ENCODE measurements at places on chromosomes 4 and X.
A peak's percentile ranks its signal among the peaks of the same experiment; 100 is the strongest.

DNA sequence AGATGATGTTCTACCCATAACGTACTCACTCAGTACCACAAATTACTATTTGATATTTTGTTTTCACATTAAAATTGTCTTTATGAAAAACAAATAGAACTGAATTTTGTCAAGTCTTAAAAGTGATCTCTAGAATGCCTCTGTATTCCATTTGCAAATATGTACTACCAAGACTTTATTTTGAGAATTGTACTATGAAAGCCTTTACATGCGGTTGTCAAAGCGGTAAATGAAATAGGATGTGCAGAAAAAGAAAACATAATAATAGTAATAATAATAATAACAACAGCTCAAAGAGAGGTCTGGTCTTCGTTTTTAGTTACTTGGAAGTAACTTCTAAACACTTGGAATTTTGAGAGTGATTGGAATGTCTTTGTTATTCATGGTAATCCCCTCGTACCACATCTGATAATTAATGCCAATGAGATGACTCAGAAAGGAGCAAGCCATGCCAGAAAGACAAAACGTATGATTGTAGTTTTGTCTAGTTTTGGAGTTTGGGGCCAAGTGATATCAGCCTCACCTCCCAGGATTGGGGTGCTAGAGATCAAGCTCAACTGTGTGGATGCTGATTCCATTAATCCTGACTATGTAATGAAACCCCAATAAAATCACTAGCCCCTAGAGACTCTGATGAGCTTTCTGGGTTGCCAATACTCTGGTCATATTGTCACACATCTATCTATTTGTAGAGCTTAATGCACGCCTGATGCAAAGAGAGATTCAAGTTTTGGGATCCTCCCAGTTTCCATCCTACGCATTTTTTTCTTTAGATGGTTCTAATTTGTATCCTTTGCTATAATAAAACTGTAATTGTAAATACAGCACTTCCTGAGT lies 20.2 kb upstream of the CTSO start:
- no peak for DNase-seq

DNA sequence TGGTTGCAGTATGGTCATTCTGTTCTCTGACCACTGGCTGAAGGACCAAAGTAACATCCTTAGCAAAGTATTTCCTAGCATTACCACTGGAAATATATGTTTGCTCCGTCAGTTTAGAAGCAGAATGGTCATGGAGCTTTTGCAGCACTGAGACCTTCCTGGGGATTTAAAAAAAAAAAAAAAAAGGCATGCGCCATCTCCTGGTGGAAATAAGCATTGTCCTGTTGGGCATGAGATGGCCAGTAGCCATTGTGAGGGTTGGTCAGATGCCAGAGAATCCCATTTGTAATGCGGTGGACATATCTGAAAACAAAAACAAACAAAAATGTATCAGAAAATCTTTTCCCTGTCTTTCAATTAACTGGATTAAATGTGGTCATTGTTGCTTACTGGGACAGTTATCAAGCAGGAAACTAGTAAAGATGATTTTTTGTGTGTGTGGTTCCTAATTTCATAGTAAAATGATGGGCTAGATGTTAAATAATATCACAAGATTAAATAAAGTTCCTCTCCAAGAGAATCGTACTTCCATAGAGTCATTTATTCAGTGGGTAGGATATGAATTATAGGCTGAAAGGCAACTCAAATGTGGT lies 139.6 kb downstream of the SOWAHB start:
- DNase-seq = peak; percentile 20

DNA sequence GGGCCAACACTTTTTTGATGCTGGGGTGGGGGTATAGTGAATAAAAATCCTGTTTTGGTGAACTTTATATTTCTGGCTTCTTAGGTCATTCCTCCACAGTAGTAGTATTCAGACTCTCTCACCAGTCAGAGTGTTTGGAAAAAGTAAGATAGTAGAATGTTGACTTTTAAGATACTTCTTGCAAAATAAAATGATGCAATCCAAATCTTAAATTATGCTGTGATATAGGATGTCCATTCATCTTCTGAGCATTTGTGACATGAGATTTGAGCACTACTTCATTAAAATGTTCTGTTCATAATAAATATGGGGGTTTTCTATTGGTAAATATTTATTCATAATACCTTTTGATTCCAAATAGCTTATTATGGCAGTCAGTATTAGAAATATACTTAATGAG lies 70.1 kb downstream of the BMP2K start:
- DNase-seq = no peak

DNA sequence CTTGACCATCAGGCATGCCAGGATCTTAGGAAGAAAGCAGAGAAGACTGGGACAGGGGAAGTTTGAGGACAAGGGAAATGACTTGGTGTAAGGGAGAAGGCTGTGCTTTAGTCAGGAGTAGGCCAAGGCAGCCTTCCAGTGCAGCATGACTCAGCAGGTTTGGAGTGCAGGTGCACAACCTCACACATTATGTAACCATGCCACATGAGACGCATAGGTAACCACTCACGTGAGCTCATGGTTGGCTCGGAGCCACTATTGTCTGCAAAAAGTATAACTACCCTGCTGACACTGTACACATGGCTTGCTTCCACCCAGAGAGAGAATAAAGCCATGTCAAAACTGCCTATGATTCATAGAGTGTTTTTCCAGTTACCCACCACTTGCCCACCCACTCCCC lies 715.9 kb downstream of the SMARCA1 start:
- no peak for DNase-seq

GRCh38 chrX:8345473-8345872 lies 119.2 kb upstream of the VCX3B start:
- DNase-seq = no peak

DNA sequence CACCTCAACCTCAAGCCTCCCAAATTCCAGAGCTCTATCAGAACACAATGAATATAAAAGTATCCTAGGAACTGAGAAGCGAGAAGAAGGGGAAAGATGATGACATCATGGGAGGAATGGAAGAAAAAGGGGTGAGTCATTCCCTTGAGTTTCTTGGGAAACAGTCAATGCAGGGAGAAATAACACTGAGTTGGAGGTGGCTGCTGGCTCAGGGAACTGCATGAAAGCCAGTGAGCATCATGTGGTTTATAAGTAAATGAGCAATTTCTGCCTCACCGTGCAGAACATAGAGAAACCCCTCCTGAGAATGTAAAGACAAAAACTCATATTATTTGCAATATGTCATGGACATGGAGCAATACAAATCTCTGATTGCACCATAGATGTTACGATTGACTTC lies 73.3 kb downstream of the SHOX start:
- no peak for DNase-seq

DNA sequence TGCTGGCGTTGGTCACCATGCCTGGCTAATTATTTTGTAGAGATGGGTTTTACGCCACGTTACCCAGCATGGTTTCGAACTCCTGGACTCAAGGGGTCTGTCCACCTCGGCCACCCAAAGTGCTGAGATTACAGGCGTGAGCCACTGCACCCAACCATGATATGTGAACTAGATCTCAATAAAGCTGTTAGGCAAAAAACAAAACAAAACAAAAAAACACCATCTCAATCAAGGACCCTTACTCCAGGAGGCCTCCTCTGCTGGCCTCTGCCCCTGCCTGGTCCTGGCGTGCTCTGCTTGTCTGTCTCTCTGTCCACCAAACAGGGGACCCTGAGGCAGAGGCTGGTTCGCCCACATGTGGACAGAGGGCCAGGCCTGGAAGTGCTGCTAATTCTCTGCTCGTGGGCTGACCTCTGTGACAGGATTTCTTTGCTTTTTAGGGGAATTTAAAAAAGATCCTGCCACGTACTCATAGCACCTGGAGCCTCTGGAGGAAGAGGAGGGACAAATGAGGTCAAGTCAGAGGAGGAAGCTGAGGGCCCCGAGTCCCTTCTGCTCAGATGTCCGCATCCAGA lies 32.7 kb upstream of the WFS1 start:
- no peak for DNase-seq

DNA sequence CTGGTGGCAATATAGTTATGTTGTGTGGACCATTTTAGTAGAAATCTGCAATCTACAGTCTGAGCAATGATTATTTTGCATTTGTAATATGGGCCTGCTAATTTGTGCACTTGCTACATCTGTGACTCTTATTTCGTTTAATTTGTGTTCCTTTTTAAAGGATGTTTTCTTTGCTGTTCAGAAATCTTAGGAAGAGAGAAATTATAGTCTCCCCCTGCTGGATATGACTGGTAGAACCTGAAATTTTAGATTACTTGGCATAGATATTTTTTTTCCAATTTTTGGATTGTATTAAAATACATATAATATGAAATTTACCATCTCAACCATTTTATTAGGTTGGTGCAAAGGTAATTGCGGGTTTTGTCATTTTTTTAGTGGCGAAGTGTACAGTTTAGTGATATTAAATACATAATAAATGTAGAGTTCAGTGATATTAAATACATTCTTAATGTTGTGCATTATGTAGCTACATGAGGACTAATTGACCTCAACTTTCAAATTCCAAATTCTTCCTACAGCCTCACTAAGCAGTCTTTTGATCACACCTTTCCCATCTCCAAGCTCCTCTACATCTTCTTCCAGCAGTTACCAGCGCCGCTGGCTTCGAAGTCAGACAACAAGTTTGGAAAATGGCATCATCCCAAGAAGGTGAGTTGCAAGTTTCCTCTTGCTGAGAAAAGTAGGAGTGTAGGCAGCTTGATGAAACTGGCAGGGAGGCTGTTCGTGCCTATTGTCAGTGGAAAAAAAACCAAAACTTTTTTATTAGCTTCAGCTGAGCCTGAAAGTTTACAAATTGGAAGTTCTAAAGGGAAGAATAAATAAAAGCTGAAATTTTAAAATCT lies 82.2 kb downstream of the FNIP2 start:
- peak; percentile 23 for DNase-seq
